ENCODE measurements at places on chromosomes 2 and 18.
A peak's percentile ranks its signal among the peaks of the same experiment; 100 is the strongest.

GRCh38 chr2:209942936-209943605 is 59.4 kb upstream of the RPE start:
- no peak for DNase-seq

DNA sequence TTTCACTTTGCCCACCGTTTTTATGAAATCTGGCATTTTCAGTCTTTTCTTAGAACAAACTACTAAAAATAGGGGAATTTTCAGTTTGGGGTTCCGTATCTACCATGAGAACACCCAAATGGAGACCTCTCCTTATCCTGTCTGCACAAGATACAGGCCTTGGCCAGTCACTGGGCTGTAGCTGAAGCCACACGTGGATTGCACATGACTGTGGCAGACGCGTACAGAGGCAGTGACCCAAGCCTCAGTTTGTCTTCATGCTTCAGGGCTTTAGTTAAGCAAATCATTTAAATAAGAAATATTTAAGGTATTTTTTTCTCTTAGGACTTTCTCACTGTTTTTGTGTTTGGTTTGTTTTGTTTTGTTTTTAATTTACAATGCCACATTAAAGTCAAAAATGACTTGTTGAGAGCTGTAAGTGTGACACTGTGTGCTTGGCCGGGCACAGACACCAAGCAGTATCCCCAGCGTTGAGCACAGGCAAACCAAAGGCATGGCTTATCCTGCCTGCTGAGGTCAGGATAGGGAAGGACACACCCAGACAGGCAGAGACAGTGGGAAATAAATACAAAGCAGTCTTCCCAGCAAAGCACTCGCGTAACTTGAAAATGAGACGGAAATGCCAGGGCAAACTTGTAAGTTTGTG is 53.3 kb downstream of the TRAPPC12 start:
- DNase-seq: no peak

- DNase-seq: no peak
Measured at GRCh38 chr18:10377956-10378355, 76.5 kb upstream of the APCDD1 start.

DNA sequence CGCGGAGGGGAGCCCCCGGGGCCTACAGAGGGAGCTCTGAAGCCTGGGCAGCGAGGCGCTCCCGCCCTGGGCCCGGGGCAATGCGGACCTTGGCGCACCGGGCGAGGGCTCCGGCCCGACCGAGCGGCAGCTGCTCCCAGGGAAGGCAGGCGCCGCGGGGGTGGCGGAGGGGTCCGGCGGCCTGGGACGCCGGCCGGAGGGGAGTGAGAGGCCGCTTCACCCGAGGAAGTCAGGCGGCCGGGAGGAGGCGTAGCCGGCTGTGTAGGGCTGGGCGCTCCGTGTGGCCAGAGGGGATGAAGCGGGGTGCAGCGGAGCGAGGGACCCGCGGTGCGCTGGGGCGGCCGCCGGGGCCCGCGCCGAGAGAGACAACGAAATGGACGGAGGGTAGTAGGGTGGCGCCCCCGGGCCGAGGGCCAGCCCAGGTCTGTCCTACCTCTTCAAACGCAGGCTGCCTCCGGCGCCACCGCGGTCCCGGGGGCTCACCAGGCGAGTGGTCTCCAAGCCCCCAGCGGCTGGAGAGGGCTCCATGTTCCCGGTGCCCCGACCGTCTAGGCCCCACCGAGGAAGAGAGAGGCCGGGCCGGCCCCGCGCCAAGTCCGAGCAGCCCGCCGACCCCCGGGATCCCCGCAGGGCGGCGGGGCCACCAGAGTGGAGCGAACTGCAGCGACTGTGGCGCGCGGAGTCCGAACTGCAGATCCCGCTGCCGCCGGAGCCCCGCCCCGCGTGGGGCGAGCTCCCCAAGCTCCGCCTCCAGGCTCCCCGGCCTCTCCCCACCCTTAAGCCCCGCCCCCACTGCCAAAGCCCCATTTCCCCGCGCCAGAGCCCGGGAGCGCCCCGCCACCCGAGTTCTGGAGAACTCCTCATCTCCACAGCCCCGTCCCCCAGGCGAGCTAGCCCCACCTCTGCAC is at the start of gene SLC30A3:
TSS of gene SLC30A3 (minus strand) at position 669 of the 908 bp plus-strand sequence. CDS start at position 528, 141 bp downstream.
- peak; percentile 44 for DNase-seq

- no peak for DNase-seq
Measured at GRCh38 chr2:25698752-25699151, 25.4 kb upstream of the DTNB start.

GRCh38 chr2:227183657-227184367 is 19.4 kb downstream of the COL4A3 start:
- no peak for DNase-seq

- no peak for DNase-seq
Measured at GRCh38 chr2:176891857-176892256, 320.7 kb upstream of the HNRNPA3 start.

DNA sequence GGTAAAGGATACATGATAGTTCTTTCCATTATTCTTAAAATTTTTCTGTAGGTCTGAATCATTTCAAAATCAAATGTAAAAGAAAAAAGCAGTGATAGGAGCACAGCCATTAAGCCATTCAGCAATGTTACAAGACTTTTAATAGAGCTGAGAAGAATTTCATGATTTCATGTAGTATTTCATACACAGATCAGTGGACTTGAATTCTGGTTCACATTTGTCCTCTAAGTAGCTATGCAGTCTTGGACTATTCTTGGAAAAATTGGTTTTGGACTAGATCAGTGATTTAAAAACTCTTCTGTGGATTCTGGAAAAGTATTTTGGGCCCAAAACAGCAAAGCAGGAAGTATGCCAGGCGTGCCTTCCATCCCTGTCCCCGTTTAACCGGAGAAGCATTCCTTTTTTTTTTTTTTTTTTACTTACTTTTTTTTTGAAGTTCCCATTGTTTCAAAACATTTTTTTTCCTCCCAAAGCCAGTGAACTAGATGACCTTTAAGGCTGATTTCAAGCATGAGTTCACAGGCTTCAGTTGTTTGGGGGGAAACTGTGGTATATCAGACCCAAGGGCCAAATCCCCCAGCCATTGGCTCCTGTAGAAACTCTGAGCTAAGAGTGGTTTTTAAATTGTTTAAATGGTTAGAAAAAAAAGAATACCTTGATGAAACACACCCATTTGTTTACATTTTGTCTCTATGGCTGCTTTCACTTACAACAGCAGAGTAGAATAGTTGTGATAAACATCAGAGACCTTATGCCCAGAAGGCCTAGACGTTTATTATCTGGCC is 17.5 kb upstream of the POLI start:
- DNase-seq: no peak

GRCh38 chr18:36415625-36416024 is 118.1 kb downstream of the FHOD3 start:
- DNase-seq: no peak

GRCh38 chr2:30266051-30266621 is 34.8 kb downstream of the LBH start:
- DNase-seq: peak; percentile 33

DNA sequence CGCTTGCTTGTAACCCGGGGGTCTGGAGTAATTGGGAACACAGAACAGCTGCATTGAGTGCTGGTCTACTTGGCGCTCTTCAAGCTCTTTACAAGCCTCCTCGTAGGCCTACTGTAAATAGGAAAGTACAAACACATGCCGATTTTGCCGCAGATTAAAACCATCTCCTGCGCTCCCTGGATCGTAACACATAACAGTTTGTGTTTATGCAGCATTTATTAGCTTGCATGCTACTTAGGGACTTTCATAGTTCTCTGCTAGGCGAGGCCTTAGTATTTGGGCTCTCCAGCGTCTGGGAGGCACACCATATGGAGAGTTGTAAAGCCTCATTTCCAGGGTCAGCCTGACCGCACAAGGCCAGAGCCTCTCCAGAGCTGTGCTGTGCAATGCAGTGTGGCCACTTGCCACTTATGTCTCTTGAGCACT is 84.0 kb upstream of the HAAO start:
- DNase-seq: no peak

DNA sequence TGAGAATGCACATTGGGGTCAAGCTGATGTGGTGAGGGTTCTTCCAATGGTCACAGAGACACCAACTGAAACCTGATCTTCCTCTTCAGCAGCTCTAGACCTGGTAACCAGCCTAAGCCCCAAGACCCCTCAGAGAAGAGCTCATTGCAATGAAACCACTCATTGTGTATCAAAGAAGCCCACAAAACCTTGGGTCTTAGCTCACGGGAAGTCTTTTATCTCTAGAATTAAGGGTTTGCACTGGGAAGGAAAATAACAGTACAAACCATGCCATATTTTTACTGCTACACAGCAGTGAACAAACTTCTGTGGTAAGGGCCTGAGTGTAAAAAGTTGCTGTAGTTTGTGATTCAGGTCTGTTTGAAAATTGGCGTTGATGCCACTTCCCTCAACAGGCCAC is 8.6 kb upstream of the UBXN4 start:
- no peak for DNase-seq

DNA sequence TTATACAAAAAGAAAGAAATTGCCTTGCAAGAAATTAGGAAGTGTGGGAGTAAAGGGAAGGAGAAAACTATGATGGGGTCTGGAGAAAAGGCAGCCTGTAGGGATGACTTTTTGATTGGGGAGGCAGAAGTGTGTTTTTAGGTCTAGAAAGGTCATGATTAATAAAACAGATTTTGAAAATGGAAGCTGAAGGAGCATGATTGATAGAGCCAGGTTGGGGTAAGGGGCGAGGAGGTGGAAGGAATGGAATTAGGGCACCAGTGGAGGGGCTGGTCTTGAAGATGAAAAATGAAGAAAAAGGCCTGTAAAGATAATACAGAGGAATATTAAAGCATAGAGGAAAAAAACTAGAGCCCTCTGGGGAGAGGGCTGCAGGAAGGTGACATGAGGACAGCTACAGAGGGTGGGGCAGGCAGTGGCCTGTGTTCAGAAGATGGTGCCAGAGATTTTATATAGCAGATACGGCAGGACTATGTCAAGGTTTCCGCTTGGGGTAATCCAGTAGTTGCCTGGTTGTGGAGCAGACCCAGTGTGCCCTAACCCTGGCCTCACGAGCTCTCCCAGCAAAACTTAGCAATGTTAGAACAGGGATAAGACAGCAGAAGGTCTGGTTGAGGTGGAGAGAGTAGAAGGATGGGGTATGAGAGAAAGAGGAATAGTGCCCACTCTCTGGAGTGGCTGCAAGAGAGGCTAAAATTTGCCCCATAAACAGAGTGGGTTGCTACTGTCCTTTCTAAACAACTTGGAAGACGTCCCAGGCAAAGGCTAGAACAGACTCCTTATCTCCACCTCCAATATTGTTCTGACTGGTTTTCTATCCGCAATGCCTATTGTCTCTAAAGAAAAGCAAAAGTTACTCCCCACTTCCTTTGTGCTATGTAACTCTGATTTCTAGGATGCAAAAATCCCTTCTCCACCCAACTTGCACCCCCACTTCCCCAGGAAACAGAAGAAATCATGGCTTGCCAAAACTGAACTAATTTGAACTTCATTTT is 287.3 kb downstream of the AGPS start:
- no peak for DNase-seq

GRCh38 chr2:239152239-239152915 is 248.4 kb downstream of the HDAC4 start:
- no peak for DNase-seq

DNA sequence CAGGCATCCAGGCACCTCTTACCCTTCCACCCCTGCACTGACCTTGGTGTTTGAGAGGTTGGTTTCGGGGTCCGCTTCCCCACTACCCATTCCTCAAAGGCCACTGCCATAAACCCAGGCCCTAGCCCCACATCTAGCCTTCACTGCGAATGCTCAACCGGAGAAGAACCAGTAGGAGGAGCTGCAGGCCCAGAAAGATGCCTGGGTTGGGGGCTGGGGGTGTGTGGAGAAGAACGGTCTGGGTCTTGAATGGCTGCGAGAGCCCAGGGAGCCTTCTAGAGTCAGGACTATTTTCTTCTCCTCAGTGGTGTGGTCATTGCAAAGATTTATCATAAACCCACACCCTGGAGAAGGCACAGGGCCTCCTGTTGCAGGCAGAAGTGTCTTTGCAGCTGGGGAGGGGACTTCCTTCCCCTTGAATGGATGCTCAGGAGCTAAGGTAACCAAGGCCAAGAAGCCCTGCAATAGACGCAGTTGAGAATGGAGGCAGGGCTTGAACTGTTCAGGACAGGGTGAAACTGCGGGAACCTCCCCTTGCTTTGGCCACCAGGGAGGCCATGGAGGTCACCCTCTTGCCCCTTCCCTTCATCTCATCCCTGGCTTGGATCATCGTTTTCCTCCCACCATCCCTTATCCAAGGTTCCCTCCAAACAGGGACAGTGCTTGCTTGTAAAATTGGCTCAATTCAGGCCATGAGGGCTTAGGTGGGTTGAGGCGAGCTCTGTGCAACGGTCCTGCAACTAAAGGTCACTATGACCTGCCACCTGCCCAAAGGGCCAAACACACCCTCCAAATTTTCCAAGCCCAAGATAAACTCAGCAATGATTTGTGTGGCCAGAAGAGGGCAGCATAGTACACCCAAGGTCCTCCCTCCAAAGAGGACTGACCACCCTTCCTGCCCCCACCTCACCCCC is 20.9 kb downstream of the THNSL2 start:
- no peak for DNase-seq

DNA sequence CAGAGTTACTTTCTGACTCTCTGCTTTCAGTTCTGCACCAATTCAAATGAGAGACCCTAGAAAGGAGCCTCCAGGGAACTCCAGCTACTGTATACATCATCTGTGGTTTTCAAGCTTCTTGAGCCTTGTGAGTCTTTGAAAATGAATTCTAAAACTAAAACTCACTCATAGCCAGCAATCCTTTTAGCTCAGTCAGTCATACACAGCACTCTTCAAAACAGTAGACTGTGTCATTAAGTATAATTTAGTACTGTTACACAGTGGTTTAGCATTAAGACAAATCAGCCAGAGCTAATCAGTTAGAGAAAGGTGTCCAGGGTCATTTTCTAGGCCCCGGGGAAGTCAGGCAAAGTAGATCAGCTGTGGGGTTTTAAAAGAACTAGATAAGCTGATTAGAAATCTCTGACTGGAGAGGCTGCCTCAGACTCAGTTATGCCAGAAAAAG is 322.1 kb upstream of the THUMPD2 start:
- DNase-seq: no peak

DNA sequence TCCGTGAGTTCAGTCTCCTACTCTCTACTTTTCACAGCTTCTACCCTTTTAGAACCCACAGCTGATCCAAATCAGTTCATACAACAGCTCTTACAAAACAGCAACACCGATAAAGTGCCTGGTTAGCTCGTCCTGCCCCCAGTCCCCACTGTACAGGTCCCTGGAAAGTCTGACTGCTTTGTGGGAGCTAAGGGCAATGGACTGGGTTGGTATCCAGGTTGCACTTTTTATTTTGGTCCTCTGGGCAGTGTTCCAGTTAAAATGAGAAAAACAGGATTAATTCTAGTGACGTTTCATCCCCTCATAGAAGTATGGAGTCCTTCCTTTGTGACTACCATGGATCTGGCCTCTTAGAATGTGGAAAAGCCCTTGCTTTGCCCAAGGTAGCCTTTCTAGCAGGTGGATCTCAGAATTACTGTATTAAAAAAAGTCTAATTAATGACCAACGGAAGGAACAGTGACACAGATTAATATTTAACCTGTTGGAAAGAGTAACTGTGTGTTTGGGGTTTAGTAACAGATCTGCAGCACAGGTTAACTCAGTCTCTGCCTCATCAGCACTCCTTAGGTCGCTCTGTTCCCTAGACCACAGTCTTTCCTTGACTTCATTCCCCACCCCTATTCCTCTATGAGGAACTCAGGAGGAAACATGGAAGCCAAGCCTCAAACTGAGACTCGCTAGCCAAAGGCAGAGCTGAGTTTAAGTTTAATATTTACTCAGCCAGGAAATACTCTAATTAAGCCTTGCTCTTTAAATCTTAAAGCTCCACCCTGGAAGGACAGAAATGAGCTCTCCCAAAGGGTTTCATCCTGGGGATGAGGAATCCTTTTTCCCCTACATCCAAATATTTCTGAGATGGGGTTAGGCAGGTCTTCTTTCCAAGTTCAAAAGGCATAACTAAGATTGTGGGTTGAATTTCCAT is 52.8 kb upstream of the ITGA6 start:
- DNase-seq: no peak

All from stimulated activated CD8-positive, alpha-beta memory T cell treated with anti-CD3 and anti-CD28 coated beads, Interleukin-7, amount 100 ng/mL, for 4 hours (primary cell).